ENCODE measurements at places on chromosomes 2 and 18.

- no peak for DNase-seq
These were observed 33.3 kb downstream of the NAB1 start for GRCh38 chr2:190682168-190682567.

DNA sequence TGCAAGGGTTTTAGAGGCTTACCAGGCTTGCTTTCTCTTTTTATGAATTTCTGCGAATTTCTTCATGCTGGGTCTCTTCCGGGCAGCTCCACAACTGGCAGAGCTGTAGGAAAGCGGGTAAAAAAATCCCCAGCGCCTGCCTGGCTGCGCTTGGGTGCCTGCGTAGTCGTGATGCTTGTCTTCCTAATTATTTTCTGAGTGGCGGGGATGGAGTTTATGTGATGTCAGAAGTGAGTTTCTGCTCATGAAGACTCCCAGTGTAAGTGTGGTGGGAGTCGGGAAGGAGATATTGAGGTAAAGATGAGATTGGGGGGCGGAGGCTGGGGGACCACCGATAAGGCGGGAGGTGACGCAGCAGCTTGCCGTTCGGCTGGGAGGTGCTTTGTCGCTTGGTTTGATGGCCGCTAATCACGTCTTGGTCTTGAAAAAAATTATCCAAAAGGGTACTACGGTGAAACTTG, 229.8 kb downstream of the LDLRAD4 start:
- DNase-seq, result no peak

DNA sequence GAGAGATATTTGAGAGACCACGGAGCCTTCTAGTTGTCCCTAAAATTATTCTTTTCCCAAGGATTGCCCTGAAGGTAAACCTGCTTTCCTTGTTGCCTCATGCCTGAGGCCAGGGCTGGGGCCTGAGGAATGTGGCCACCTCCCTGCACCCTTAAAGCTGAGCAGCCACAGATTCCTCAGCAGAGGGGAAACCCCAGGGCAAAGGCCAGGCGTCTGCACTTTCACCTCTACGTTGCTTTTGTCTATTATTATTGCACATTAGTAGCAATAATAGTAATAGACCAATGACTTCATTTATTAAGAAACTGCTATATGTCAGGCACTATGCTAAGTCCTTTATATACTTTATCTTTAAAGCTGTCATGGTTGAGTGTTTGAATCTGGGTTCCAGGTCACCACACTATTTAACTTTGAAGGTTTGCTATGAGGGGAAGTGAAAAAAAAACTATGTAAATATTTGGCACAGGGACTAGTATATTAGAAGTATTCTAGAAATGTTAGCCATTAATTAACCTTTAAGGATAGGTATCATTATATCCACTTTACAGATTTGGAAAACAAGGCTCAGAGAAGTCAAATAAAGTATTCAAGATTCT, 104.2 kb downstream of the LRRC30 start:
- no peak for DNase-seq

- no peak for DNase-seq
These were observed 111.5 kb upstream of the SH3BP4 start for GRCh38 chr2:234840336-234840735.

DNA sequence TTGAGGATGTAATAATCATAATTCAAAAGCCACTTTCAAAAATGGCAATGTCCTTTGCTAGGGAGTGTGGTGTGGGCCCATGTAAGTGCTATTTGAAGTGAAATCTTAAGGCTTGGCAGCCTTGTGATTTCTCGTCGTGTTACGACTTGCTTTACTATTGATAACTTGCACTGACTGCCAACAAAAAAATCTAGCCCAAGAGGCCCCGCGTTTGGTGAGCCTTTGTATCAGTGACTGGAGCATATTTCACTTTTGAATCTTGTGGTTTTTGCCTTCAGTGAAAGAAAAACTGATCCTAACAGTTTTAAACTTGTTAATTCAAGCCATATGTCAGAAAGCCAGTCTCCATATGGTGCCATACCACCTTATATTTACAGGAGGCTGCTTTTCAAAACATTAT, 248.0 kb downstream of the TMEM182 start:
- DNase-seq, result no peak

DNA sequence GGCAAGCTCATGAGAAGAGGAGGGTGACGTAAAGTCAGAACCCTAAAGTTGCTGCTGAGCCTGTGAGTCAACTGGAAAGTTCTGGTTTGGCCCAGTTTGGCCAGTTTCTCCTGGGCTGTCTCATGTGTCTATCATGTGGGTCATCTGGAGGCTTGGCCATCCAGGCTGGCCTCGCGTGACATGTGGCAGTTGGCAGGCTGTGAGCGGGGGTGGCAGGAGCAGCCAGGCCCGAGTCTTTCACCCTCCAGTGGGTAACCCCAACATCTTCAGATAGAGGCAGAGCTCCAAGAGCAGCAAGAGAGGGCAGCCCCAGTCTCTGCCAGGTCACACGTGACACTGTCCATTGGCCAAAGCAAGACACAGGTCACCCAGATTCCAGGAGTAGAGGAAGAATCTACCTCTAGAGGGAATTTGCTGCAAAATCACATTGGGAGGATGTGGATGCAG, 51.5 kb downstream of the FHOD3 start:
- peak; percentile 16 for DNase-seq

DNA sequence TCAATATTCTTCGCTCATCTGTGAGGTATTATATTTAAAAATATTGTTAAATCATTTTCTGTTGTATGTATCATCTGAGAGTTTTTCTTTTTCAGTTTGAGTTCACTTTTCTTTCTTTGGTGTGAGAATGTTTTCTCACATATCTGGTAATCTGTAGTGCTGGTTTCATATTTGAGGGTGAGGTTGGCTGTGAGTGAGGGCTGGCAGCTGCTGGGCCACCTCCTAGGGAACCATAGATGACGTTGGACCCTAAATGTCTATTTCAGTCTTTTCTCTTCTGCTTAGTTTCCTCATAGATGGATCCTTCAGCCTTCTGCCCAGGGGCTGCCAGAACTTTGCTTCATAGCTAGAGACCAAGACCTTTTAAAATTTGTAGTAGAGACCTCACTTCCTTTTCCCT, 33.5 kb downstream of the MGAT5 start:
- DNase-seq, result no peak

DNA sequence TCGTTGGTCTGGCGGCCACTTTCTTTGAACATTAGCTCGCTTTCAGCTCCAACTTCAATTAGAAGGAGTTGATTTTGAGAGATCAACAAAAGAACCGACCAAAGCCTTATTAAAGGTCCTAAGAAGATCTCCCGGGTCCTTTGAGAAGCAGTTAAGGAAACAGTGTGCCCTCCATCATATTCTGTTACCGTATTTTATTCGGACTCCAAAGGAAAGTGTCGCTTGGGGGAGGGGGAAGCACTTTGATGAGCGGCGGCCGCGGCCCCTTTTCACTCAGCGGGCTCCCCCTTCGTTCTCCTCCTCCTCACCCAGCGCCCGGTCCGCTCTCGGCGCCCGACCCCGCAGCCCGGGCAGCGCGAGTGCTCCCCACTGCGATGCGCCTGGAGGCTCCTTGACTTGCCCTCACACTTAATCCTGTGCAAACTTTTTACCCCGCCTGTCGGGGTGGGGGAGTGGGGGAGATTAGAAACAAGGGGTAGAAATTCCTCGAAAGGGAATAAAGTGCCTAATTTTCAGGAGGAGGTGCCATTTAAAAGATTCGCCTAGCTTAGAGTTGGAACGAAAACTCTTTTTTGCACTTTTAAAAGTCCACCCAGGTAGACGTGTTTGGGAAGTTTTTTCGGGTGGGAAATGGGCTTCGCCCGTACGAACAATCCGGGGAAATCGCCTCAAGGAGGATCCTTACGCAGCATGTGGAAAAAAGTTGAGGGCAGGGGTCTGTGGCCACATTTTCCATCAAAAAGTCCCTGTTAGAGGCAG, 1.2 kb upstream of the OTX1 start:
- no peak for DNase-seq

GRCh38 chr2:11092701-11093335, 62.4 kb upstream of the SLC66A3 start:
- DNase-seq, result no peak

- DNase-seq, result no peak
These were observed 330.2 kb downstream of the DSC3 start for GRCh38 chr18:30712383-30712782.
